ENCODE measurements at places on chromosomes 7 and 10.
A peak's percentile ranks its signal among the peaks of the same experiment; 100 is the strongest.

DNA sequence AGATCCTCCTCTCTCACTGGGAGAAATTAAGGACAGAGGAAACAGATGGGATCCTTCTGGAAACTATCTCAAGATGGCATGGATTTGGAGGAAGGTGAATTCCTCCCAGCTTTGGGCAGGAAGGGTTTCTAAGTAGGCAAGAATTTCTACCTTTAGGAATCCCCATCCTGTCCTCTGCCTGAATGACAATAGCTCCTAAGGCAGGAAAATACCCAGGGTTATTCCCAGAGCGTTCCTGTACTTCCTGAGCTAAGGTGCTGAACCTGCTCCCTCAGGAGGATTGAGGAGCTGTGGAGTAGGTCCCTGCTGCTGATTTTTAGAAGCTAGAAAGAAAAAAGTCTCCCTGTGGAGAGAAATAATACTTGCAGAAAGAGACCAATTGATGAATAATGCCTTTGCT is 568 bp downstream of the MGAM2 start:
- no peak for DNase-seq

- DNase-seq, result no peak
These were observed 169.5 kb downstream of the FANK1 start for GRCh38 chr10:126065751-126066377.

GRCh38 chr7:4998910-4999309 is 39.9 kb upstream of the MMD2 start:
- DNase-seq, result no peak

DNA sequence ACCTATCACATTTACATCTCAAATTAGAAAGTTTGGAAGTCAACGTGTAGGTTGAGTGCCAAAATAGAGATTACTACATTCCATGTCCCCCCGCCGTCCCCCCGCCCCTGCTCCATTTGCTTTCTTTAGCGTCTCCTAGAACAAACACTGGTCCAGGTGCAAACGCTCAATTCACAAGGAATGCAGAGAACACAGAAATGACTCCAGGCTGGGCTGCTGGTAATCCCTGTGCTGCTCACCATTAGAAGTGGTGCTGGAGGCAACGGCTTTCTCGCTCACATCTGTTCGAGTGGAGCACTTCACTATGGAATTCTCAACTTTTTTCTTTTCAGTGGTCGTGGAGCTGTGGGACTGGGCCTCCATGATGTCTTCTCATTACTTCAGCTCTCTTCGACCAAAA is 14.1 kb downstream of the GLI3 start:
- peak; percentile 10 for DNase-seq

DNA sequence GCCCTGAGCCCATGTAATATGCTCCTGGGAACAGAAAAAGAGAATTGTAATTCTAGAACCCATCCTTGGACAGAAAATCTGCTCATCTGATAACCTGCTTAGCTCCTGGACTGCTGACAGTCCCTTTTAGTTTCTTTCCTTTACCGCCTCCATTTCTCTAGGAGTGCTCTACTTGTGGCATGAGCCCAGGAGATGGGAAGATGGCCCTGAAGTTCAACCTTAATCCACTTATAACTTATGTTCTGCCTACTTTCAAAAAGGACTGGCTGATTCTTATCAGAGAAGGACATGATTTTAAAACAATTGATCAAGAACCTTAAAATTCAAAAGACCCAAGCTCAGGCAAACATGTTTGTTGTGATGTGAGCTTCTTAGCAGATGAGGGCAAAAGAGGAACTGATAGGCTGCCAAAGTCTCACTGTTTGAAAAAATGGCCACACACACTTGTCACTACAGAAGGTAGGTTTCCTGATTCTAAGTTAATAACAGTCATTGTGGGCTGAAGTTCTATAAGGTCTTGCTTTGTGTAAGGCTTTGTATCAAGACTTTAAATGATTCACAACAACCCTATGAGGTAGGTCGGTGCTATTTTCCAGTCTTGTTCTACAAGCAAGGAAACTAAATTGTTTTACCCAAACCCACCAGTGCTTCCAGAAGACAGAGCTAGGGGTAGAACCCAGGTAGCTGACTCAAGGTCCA is 94.3 kb upstream of the AFAP1L2 start:
- no peak for DNase-seq

- DNase-seq, result no peak
These were observed 25.2 kb upstream of the UNC5B start for GRCh38 chr10:71187197-71187596.

GRCh38 chr7:27345164-27345887 is 102.7 kb downstream of the EVX1 start:
- no peak for DNase-seq

DNA sequence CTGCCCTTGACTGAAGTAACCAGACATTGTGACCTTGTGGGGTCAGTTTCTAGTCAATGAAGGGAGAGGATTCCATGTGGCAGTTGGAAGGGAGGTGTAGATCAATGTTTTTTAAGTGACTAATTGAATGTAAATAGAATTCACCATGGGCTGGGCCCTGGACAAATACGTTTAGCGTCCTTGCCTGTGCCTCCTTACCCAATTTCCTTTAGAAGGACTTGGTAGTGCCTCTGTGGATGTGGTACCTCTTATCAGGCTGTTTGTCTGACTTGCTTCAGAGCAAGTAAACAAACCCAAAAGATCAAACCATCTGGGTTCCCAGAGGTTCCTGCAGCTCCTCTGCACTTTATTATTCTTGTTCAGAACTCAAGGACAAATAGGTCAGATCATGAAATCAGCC is 4.3 kb upstream of the KAT6B start:
- no peak for DNase-seq

GRCh38 chr7:151137791-151138152 is 29.7 kb downstream of the GBX1 start:
- no peak for DNase-seq

GRCh38 chr10:131905603-131906268 is 4.9 kb downstream of the PPP2R2D start:
- no peak for DNase-seq

DNA sequence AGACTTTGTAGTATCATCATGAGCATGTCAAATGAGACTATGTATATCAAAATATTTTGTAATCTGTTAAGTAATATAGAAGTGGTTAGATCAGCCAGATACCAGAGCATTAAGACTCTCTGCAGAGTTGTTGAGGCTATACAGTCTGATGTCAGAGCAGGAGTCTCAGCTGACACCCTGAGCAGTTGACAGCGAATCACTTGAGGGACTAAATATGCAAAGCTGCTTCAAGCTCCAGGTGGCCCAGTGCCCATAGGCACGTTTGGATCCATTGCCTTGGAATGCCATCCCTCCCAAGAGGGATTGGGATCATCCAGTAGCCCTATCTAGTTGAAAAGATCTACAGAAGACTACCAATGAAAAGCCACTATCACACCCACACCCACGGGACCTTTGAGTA is 210.2 kb downstream of the TAX1BP1 start:
- DNase-seq, result no peak

- DNase-seq, result no peak
These were observed 1.8 kb upstream of the GAD2 start for GRCh38 chr10:26214551-26215395.

DNA sequence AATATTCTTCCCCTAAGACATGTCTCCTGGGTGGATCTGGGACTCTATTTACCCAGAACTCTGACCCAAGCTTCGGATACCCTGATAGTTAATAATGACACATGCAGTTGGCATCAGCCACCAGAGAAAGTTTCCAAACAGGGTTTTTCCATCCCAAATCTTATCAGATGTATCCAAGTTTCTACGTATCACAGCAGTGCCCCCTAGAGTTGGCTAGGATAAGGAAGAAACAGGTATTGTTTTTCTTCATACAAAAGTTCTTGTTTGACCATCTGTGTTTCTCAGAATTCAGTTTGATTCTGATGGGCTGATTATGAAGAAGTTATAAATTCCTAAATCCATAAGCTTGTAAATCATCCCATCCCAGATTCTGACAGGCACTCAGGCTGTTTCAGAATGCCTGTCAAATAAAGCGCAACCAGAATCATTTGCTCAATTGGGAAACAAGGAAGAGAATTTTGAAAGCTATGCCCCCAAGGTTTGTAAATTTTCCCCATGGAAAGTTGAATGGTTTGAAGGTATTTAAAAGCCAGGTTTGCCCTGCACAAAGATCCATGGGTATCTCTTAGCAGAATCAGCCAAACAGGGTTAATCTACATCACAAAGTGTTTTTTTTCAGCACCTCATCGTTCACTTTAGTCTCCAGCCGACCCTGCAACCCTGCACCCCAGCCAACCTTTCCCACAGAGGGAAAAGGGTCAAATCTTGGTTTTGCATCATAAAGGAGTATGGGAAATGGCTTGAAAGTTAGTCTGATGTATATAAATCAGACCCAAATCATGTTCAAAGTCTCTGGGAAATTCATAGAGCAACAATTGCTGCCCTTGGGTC is 47.4 kb downstream of the NRAP start:
- DNase-seq, result peak; percentile 4

- DNase-seq, result no peak
These were observed 188.7 kb downstream of the PPP1R9A start for GRCh38 chr7:95095966-95096540.

GRCh38 chr7:47763063-47763974 is 181.4 kb upstream of the TNS3 start:
- peak; percentile 80 for DNase-seq

- no peak for DNase-seq
These were observed 31.7 kb upstream of the LBX1 start for GRCh38 chr10:101260764-101261481.

- DNase-seq, result no peak
These were observed 66.9 kb downstream of the GALNT17 start for GRCh38 chr7:71198887-71199286.

- no peak for DNase-seq
These were observed 63.1 kb upstream of the NKX6-2 start for GRCh38 chr10:132848951-132849545.
